ENCODE measurements at places on chromosomes 13 and 19.

DNA sequence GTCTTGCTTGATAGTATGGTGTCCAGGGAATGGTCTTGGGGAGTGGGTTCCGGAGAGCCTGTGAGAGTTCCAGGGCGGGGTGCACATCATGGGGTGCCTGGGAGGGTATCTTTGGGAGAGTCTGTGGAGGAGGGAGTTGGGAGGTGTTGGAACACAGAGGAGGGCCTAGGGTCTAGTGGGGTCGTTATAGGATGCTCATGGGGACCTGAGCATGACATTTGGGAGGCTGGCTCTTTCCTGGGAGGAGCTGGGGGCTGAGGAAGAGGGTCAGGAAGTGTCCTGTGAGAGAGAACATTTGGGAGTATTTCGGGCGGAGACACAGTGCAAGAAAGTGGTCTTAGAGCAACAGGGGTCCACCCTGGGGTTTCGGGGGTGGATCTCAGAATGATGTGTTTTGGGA is 2.7 kb downstream of the ACTL9 start:
- no peak for DNase-seq

DNA sequence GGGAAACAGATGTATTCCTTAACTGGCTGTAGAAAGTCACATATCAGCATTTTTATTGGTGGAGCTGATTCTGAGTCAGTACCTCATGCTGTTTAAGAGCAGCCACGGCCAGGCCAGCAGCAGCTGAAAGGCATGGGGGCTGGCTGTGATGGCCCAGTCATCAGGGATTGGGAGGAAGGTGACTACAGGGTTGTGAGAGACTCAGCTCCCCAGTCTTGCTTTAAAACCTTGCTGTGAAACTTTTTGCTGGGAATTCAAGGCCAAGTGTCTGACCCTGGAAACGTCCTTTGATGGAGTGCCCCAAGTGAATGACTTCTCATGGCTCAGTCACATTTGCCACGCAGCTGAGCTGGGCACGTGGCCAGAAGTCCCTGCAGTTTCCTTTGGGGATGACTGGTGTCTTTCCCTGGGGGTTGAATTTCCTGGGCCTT is 39.1 kb upstream of the RNF113B start:
- no peak for DNase-seq

GRCh38 chr19:32336259-32337083 is 8.9 kb upstream of the ZNF507 start:
- DNase-seq = no peak

GRCh38 chr13:44816701-44817100 is 172.6 kb downstream of the NUFIP1 start:
- no peak for DNase-seq

DNA sequence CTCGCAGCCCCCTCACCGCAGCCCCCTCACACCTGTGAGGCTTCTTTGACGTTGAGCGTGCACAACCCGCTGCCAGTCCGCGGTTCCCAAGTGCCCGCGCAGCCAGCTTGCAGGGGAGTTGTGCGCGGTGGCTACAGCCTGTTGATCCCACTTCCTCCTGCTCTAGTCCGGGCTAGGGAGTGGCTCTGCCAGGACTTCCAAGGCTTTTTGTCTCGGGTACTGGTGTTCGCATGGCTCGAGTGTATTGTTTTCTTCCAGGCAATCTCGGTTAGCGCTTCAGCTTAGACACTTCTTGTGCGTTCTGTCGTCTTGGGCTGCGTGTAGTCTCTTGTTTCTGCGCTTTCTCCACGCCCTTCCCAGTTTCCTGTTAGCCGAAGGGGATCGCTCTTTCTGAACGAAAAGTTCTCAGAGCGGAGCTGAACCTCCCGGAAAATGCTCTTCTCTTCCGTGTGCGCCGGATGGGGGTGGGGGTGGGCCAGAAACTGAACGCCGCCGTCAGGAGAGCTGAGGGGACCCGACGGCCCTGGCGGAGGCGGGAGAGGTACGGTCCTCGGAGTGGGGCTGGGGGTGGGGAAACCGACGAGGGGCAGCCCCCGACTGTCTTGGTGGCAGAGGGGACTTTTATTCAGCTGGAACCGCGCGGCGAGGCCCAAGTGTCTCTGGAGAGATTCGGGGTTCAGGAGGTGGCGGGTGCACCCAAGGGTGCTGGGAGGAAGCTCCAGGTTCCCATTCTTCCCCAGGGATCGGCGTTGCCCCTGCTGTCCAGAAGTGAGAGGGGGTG is 697 bp upstream of the DGKH start:
- DNase-seq = peak; percentile 74
